ENCODE measurements at places on chromosomes 12 and 14.

DNA sequence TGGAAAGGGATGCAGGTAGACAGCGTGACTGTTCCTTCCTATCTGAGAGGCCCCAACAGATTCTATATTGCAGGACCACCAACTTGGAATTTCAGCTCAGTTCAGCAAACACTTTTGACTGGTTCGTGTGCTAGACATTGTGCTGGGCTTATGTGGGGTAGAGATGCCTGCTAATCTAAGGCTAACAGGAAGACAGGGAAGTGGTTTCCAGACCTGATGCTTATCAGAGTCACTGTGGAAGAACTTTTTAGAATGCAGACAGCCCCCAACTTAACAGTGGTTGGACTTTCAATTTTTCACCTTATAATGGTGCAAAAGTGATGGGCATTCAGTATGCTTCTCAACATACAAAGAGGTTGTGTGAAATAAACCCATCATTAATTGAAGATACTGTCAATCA, 32.2 kb downstream of the NTF3 start:
- no peak for DNase-seq

GRCh38 chr12:68479896-68480291, 130.8 kb upstream of the RAP1B start:
- no peak for DNase-seq

DNA sequence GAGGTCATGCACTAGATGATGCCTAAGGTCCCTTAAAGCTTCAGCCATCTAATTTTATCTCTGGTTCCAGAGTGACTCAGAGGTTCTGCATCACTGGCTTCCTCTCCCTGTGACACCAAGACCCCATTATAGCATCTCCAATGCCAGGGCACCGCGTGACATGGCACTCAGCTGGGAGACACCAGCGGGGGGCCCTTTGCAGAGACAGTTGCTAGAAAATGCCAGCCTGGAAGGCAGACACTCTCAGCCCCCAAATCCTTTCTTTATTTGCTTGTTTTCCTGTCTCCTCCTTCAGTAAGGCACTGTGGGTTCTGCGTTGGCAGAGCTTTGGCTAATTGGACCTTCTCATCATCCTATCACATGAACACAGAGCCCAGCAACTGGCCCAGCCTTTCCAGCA, 123.5 kb upstream of the VRK1 start:
- DNase-seq = no peak

- DNase-seq = no peak
These were observed 96.9 kb downstream of the NPAS3 start for GRCh38 chr14:33035416-33036194.

Measured in immature natural killer cell (primary cell).